ENCODE measurements at places on chromosomes 3 and 15.

DNA sequence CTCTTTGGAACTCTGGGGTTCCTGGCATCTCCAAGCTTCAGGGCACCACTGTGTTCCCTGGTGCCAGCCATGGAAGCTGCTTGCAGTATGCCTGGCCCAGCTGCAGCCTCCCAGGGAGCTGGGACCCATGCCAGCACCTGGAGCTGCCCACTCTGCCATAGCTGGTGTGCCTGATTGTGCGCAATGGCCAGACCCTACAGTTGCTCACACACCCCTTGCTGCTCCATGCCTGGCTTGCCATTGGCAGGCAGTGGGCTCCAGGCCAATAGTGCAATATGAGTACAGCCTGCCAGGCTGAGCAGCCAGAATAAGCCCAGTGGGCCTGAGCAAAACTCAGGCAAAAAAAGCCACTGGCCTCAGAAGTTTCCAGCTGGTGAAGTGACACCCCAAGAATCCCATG is 43.8 kb upstream of the LRRFIP2 start:
- DNase-seq: no peak

DNA sequence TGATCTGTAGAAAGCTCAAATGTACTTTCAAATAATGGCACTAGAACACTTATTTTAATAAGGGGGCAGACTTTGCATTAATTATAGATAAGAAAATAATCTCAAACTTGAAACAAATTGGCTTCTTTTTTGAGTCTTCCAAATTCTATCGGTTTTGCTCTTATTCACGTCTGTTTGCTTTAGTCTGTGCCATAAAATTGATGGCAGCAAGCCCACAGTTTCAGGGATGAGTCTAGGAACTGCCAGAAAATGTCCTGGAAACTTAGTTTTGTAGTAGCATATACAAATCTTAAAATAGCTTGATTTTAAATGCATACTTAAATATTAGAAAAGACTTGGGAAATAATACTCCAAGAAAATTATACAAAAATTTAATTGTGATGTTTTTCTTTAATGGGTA is 39.7 kb downstream of the BCHE start:
- DNase-seq: no peak

- no peak for DNase-seq
Measured at GRCh38 chr3:15460891-15461531, 33.6 kb downstream of the EAF1 start.

- DNase-seq: no peak
Measured at GRCh38 chr15:70259640-70260508, 162.2 kb upstream of the TLE3 start.

- peak; percentile 50 for DNase-seq
Measured at GRCh38 chr15:20340931-20341661, 200.5 kb downstream of the GOLGA6L6 start.

DNA sequence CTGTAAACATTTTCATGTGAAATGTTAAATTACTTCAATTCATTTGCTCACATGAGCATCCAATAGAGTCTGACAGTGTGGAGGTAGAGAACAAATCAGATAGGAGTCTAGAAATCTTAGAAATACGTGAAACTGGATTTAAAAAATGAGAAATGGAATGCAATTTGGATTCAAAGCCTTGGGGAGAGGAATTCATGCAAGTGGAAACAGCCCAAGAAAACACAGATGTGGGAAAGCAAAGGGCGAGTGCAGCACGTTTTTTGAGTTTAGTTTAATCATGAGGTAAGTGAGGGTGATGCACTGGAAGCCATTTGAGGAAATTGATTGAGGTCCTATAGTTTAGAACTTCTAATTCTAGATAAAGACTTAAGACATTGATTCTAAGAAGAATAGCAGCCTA is 434.7 kb downstream of the C3orf38 start:
- DNase-seq: no peak

- no peak for DNase-seq
Measured at GRCh38 chr3:140470962-140471361, 206.9 kb upstream of the TRIM42 start.

GRCh38 chr3:156014489-156014888 is 105.9 kb upstream of the KCNAB1 start:
- no peak for DNase-seq

DNA sequence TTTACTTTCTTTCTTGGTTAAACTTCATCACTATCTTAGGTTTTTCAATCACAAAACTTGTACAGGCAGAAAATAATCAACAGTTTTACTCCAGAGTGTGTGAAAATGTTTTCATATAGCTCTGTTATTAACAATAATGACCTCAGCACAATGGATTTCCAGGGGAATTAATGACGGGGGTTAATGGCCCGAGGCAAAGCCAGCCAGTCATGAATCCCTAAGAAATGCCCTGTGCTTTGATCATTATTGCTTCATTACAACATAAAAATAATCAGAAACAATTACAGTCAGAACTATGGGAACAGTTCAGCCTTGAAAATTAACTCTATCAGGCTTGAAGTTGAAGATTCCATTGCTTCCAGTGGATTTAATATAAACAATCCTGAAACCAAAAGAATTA is 875.4 kb downstream of the ROBO2 start:
- DNase-seq: no peak

GRCh38 chr15:92071045-92071634 is 217.6 kb downstream of the SLCO3A1 start:
- DNase-seq: no peak

- DNase-seq: no peak
Measured at GRCh38 chr3:136186846-136187245, 9.3 kb downstream of the MSL2 start.

DNA sequence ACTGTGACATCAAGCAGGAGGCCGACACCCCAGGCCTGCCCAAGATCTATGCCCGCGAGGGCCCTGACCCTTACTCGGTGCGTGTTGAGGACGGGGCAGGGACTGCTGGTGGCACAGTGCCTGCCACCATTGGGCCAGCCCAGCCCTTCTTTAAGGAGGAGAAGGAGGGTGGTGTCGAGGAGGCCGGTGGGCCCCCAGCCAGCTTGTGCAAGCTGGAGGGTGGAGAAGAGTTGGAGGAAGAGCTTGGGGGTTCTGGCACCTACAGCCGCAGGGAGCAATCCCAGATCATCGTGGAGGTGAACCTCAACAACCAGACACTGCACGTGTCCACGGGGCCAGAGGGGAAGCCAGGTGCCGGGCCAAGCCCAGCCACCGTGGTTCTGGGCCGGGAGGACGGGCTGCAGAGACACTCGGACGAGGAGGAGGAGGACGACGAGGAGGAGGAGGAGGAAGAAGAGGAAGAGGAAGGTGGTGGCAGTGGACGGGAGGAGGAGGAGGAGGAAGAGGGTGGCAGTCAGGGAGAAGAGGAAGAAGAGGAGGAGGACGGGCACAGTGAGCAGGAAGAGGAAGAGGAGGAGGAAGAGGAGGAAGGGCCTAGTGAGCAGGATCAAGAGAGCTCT is 5.4 kb downstream of the ZBTB47 start:
- DNase-seq: no peak

GRCh38 chr15:76181705-76182107 is 121.9 kb downstream of the TMEM266 start:
- DNase-seq: no peak

- no peak for DNase-seq
Measured at GRCh38 chr15:94259121-94259751, 27.9 kb downstream of the MCTP2 start.

GRCh38 chr3:114384558-114384903 is 90.7 kb downstream of the TIGIT start:
- DNase-seq: no peak

DNA sequence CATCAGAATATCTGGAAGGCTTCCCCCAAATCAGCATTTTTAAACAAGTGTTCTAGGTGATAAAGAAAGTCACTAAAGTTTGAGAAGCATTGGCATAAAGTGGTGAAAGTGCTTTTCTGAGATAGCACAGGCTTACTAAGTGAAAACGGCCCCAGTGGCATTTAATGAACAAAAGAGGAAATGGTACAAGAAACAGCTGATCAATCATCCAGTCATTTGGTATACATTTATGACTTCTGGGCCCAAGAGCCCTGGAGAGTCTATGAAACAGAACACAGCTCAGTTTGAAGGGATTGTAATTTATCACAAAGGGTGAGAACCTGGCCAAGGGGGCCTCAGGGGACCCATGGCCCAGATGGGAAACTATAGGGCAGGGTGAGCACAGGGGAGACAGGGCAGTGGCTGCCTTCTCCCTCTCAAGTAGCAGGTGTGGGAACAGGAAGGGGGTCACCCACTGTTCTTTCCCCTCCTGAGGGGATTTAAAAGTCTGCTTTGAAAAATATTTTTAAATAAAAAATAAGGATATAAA is 265.5 kb upstream of the ROPN1 start:
- no peak for DNase-seq

- DNase-seq: no peak
Measured at GRCh38 chr3:45043728-45044299, 17.7 kb downstream of the CLEC3B start.

DNA sequence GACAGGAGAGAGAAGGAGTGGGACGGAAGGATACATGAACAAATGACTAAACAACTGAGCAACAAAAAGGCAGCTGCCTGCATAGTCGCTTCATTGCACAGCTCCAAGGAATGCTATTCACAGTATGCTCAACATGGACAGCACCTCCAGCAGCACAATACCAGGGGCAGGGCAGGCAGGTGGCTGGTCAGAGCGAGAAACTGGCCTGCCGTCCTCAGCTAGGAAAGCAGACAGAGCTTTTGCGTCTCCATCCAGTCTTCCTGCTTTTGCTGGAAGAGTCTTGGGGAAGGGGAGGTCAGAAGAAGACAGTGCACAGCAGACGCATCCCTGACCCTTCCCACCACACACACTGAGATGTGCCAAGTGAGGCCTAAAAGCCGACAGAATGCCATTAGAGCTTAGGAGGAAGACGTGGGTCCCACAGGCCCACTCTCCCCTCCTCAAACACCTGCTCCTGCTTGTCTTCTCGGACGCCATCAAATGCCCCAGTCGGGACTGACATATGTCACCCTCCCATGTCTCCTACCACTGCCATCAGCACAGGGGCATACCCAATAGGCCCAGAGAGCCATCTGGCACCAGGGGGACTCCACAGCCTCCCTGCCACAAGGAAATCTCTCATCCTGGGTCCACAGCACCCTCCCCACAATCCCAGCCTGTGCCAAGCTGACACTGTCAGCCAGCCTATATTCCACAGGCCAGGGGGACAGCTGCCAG is 3.9 kb downstream of the RAB6B start:
- no peak for DNase-seq

DNA sequence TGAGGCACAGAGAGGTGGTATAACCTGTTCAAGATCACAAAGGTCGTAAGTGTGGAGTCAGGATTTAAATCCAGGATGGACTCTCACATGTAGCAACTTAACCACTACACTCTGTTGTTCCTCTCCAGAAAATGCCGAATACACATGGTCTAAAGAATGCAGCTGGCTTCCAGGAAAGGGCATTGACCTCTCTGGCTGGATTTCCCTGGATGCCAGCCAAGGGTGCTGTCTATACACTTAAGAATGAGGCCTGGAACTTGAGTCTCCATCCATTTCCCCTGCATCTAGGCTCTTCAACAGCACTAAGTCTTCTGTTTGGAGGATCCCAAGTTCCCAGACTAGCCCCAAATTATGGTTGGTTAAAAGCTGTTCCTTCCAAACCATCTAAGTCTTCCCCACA is 60.5 kb downstream of the CERS3 start:
- DNase-seq: no peak

- no peak for DNase-seq
Measured at GRCh38 chr3:128933922-128934253, 54.5 kb downstream of the ACAD9 start.

- DNase-seq: no peak
Measured at GRCh38 chr15:95880031-95880570, 450.4 kb upstream of the NR2F2 start.

- no peak for DNase-seq
Measured at GRCh38 chr3:159451067-159451466, 537.6 kb upstream of the IL12A start.

DNA sequence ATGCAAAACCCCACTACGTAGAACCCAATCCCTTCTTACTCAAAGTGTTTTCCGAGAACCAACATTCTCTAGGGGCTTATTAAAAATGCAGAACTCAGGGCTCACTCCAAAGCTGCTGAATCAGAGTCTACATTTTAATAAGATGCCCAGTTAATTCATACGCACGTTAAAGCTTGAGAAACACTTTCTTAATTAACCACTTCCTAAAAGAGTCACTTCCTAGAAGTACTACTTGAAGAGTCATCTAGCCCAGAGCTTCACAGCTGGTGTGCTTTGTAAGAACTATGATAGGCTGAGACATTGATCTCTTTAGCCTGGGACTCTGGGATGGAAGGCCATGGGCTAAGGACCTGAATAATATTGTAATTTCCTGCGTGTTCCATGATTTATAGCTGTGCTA is 9.0 kb downstream of the COL6A5 start:
- no peak for DNase-seq

GRCh38 chr3:114451561-114452018 is 157.8 kb downstream of the TIGIT start:
- DNase-seq: no peak

GRCh38 chr3:148008591-148008990 is 599.4 kb downstream of the ZIC1 start:
- no peak for DNase-seq

GRCh38 chr3:5011555-5012256 is 32.5 kb downstream of the BHLHE40 start:
- no peak for DNase-seq

DNA sequence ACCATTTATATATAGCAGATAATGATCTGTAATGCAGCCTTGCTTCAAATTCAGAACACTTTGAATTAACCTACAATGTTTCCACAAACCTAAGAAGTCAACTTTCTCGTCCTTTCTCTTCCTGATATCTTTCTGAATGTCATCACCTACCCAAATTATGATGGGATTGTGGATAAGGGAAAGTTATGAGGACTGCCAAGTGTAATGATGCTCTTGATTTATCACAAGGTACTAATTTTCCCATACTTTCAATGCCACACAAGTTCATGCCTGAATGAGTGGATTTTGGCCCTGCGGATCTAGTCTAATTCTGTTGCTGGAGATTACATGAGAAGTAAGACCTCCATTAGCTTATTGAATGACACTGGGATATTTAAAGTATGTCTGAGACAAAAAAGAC is 82.6 kb upstream of the NANOGP8 start:
- DNase-seq: no peak

GRCh38 chr3:187900993-187901755 is 155.9 kb upstream of the BCL6 start:
- no peak for DNase-seq

DNA sequence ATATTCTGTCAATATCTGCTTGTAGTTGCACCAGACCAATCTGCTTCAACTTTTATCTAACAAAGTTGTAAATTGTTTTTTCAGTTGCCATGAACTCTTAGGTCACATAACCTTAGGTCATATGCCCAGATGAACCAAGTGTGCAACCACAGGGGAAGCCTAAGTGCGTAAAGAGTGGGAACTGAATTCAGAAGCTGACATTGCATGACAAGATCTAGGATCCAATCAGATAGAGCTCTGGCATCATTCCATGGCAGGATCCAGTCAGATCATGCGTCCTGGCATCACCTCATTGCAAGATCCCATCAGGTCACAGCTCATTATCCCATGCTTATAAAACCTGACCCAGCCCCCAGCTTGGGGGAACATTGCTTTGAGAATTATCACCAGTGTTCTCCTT is 18.9 kb upstream of the IFT57 start:
- no peak for DNase-seq

DNA sequence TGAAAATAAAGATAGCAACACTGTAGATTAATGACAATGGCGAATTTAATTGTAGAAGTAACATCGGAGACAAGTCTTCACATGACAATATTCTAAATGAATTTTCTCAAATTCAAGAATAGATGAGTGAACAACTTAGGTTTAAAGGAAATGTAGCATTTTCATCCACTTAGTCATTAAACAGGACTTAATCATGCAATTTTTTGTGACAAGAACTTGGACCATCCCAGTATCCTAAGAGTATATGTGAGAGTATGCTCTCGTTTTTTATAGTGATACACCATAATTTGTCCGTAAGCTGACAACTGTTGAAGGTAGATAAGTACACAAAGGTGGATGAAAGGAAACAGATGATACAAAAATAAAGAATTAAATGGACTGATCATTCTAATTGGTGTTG is 81.5 kb downstream of the DLG1 start:
- no peak for DNase-seq
